Putamen (tissue), 1 donor: ENCODE measurements at places on chromosomes 3 and 15.

DNA sequence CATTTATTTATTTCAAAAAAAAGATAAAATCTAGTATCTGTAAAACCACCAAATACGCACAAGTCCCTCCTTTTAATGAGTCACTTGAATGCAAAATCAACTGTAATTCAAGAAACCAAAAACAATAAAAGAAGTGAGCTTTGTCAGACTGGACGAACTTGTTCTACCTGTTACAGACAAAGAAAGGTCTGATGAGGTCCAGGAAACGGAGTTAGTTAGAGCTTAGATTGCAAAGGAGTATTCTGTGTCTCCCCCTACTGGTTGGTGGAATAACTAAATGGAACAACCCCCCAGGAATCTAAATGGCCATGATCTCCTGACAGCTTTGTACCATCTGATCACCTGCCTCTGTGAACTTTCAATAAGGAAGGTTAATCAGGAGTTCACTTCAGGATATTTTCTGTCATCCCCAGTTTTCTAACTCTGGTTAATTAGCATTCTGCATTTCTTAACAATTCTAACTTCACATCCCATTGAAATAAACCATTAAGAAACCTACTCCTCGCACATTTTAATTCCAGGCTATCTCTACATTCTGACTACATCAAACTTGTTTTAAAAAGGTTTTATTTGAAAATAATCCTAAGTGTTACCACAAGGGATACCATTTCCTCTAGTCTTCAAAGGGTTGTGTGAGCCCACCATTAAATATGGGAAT, 333.0 kb upstream of the SATB1 start:
- DNase-seq, result no peak

DNA sequence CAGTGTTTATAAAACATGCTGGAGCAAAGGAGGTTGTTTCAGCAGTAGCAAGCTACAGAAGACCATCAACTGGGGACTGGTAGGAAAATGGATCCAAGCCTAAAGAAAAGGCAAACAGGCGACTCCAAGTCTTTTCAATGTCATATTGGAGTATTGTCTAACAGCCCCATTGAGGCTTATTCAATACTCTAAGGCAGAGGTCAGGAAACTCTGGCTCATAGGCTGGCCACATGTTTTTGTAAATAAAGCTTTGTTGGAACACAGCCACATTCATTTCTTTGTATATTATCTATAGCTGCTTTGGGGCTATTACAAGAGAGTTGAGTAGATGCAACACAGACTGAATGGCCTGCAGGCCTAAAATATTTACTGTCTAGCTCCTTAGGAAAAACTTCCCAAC, 77.5 kb downstream of the RPL22L1 start:
- no peak for DNase-seq

DNA sequence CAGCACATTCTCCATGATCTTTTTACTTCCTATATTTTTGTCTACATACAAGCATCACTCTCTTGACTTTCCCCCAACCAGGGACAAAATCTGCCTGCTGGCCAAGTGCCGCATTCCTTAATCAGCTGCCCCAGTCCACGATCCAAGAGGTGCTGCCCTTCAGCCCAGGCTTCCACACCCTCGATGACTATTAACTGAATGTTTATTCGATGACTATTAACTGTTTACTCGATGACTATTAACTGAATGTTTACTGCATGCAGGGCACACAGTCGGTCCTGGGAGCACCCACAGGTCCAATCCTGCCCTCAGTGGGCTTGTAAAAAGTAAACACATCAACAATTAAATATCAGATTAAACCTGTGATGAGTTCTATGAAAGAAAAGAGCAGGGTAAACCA, 256.9 kb downstream of the ARRDC4 start:
- DNase-seq, result no peak

DNA sequence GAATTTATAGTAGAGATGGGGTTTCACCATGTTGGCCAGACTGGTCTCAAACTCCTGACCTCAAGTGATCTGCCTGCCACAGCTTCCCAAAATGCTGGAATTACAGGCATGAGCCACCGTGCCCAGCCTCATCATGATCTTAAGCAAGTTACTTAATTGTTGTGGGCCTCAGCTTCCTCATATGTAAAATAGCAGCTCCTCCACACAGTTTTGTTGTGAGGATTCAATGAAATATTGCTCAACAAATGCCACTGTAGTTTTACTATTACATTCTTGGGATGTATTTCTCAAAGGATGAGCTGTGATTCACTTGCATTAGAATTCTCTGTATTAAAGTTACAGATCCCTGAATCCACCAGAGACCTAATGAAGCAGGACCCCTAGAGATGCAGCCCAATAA, 168.8 kb downstream of the ADAMTS9 start:
- DNase-seq, result no peak

GRCh38 chr3:43490640-43491185, 131.1 kb downstream of the ANO10 start:
- DNase-seq, result no peak

DNA sequence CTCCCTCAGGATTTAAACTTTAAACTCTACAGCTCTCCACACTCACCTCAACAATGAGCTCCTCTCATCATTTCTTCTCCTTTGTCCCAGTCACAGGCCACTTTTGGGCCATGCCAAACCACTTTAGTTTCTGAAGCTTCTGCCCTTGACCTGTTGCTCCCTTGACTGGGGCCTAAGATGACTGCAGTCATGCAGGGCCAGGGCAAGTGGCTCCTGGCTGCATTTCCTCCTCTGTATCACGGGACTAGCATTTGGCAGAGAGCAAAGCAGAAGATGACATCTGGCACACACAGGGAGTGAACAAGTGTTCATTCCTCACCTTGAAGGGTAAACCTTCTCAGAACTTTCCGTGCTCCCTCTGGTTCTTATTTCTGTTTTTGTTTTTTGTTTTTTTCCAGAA, 136.9 kb downstream of the PDE8A start:
- no peak for DNase-seq

DNA sequence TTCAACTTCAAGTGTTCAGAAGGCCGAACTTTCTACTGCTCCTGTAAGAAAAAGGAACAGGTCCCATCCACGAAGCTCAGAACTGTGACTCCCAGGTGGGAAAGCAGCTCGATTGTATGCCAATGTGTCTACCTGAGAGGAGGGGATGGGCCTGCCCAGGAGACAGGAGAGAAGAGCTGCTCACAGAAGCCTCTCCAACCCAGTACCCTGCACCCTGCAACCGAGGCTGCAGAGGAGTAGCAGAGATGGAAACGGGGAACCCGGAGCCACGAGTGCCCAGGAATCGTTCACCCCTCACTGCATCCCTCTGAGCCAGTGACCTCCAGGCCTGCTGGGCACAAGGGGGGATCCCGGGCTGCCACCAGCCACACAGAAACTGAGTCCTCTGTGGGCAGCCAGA, 86.5 kb upstream of the PRR23E start:
- no peak for DNase-seq

- peak; percentile 54 for DNase-seq
These were observed 167.6 kb upstream of the CADPS start for GRCh38 chr3:63042833-63043232.

DNA sequence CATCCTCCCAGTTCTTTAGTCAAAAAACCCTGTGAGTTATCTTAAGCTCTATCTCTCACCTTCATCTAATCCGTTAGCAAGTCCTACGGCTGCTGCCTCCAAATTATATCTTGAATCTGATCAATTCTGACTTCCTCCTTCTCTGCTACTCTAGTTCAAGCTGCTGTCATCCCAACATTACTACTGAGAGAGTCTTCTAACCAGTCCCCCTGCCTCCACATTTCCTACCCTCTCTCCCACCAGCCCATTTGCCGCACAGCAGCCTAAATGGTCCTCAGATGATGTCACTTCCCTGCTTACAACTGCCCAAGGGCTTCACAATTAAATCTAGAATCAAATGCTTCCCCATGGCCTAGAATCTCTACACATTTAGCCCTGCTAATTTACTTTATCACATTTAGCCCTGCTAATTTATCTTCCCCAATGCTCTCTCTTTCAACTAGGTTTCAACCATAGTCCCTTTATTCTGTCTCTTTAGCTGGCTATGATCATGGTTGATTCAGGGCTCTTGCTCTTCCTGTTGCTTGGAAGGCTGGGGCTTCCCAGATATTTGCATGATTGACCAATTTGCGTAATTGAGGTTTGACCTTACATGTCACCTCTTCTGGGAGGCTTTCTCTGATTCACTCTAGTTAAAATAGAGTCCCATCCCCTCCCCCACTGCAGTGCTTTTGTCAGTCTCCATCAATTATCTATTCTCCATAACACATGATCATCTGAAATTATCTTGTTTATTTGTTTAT, 11.0 kb upstream of the ARL14 start:
- no peak for DNase-seq

DNA sequence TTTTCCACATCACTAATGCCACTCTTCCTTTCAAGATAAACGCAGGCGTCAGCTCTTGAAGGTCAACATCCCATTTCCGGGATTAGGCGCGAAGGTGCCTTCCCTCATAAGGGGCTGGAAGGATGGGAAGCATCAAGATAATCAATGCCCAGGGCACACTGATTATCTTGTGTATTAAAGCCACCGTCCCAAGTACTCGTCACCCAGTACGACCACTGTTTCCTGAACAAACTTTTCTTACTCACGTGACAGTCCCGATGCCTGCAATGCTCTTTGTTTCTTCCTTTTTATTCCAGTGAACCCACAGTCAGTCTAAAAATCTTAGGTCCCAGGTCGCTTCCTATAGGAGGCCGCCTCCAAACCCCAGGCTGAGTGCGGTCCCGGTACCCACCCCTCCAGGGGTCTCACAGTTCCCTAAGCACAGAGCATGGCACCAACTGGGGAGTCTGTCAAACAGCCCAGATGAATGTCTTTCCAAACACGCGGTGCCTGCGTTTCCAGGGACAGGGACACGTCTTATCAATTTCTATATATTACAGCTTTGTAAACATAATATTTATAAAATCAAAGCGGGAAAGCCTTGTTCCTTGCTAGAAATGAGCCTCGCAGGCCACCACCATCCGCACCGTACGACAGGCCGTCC, 589 bp downstream of the ANAPC13 start:
- DNase-seq, result no peak

GRCh38 chr3:123725652-123726400, 141.0 kb upstream of the HACD2 start:
- DNase-seq, result no peak

DNA sequence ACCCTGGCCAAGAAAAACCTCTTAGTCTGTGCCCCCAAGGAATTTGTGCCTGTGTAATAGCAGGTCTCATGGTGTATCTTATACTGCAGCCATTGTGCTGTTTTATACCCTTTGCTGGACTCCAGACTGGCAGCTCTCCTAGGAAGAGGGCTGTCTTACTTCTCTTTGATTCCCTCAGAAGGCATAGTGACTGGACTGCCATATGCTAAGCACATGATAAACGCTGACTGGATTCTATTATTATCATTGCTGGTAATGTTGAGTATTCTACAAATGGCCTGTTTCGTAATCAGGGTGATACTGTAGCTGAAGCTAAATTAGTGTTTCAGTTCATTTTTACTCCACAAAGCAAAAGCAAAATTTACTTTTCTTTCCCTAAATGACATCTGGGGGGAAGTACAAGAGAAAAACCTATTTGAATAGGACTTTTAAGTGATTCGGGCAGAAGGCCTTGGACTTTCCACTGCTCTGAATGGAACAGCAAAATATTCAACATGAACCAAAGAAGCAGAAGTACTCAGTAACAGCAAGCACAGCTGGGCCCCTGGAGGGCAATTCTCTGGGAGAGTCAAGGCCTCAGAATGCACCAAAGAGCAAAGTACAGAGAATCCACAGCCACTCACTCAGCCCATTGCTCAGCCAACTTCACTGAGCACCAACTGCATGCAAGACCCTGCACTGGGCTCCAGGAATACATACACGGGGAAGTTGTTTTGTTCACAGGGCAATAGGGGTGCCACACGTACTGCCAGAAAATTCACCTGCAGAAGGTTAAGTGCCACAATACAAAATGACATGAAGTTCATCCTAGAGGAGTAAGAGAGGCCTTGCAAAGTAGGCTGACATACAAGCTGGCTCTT, 7.9 kb upstream of the BCL2A1 start:
- peak; percentile 16 for DNase-seq

- no peak for DNase-seq
These were observed 310.7 kb downstream of the RORA start for GRCh38 chr15:60918234-60918959.

GRCh38 chr3:39848365-39848764, 39.0 kb downstream of the MYRIP start:
- DNase-seq, result no peak

GRCh38 chr3:120203016-120203415, 82.0 kb downstream of the GPR156 start:
- DNase-seq, result peak; percentile 20

- DNase-seq, result no peak
These were observed 2.3 kb downstream of the ANXA2 start for GRCh38 chr15:60395276-60396011.

DNA sequence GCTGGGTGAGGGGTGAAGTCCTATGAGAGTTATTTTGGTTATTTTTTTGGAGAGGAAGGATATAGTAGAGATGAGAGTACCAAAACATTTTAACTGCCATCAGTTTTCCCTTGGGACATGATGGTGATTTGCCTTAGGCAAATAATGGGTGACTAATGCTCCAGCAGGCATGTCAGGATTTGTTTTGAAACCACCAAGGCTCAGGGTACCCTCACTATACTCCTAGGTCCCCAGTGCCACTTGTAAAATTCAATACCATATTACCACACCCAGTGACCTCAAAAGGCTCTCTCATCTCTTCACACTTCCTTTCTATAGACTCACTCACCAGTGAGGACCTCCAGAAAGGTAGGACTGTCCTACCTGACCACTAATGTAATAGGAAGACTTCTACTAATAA, 83.6 kb downstream of the WDR72 start:
- no peak for DNase-seq

GRCh38 chr3:22555753-22556435, 647.2 kb upstream of the UBE2E2 start:
- no peak for DNase-seq

- no peak for DNase-seq
These were observed 50.4 kb downstream of the RBM15B start for GRCh38 chr3:51441282-51442030.

- no peak for DNase-seq
These were observed 101.0 kb upstream of the CPNE4 start for GRCh38 chr3:132135628-132136333.

DNA sequence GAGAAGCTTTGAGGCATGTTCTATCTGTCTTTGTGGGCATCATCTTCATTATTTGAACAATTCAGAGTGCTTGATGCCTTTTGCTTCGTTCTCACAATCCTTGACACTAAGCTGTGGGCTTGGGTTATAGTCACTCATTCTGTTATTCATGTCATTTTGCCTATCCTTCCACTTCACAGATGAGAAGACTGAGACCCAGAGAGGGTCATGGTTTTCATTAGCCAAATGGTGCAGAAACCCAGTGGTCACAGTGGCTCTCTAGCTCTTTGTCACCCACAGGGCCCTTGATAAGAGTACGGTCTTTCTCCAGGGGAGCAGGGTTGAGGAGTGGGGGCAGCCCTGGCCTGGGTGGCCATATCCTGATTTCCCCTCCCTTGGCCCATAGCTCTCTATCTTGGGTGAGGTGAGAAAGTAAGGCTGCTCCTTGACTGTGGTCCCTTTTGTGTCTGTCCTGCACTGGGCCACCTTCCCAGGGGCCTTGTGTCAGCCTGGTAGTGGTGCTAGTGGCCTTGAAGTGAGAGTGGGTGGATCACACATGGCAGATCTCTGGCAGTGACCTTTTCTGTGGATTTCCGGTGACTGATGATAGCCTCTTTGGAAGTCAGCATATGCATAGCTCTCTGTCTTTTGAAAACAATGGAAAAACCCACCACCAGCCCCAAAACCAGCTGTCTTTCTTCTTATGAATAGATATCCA, 130.1 kb downstream of the IGF1R start:
- no peak for DNase-seq
